ENCODE measurements at places on chromosomes 12 and 14.

- DNase-seq = no peak
These were observed 24.8 kb upstream of the AKAP6 start for GRCh38 chr14:32304296-32304695.

GRCh38 chr12:64059685-64060084 is 162.4 kb downstream of the KICS2 start:
- no peak for DNase-seq

GRCh38 chr14:41739203-41739602 is 132.5 kb downstream of the LRFN5 start:
- DNase-seq = no peak

- no peak for DNase-seq
These were observed 58.8 kb upstream of the FBRSL1 start for GRCh38 chr12:132430838-132431774.

DNA sequence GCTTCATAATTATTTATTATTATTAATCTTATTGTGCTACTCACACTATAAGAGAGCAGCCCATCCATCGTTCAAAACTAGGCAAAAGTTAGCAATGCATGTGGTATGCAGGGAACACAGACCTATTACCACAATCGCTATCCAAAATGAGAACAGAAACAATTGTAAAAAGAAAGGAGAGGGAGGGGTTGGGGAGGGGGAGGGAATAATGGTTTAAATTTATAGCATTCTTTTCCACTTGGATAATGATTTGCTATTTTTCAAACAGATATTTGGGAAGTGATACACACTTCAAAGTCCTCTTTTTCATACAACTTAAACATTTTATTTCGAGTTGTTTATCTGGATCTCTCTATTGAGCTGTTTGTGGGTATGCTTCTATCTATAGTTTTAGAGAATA is 248.6 kb upstream of the SOX5 start:
- DNase-seq = no peak

DNA sequence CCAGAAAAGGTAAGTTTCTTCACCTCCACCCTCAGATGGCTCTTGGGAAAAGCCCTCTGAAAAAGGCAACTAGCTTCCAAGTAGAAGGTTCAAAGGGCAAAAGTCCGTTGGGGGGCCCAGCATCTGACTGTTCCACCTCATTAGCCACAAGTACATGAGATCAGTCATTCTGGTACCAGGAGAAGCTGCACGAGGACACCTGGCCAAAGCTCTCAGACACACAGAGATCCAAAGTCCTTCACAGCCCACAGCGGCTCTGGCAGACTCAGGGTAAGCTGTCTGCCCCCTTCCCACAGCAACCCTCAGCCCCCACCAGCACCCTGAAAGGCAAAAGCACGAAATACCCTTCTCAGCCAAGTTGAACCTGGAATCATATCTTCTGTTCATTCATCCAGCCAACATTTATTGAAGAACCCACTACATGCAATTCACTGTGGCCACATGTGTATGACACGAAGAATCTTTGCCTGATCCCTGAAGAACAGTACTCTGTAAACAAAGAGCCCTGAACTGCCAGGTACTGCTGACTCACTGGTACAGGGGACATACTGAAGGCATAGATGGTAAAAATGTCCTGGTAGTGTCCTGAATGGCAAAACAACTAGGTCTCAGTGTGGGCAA is 19.0 kb downstream of the SLC7A7 start:
- DNase-seq = no peak

All from suppressor macrophage treated with lipopolysaccharide for 4 hours (primary cell).